ENCODE measurements at places on chromosomes 13 and 19.

- DNase-seq, result no peak
Measured at GRCh38 chr13:108496362-108497210, 132.8 kb upstream of the MYO16 start.

- peak; percentile 71 for DNase-seq
Measured at GRCh38 chr19:1465191-1466016, 13.6 kb downstream of the C19orf25 start.

DNA sequence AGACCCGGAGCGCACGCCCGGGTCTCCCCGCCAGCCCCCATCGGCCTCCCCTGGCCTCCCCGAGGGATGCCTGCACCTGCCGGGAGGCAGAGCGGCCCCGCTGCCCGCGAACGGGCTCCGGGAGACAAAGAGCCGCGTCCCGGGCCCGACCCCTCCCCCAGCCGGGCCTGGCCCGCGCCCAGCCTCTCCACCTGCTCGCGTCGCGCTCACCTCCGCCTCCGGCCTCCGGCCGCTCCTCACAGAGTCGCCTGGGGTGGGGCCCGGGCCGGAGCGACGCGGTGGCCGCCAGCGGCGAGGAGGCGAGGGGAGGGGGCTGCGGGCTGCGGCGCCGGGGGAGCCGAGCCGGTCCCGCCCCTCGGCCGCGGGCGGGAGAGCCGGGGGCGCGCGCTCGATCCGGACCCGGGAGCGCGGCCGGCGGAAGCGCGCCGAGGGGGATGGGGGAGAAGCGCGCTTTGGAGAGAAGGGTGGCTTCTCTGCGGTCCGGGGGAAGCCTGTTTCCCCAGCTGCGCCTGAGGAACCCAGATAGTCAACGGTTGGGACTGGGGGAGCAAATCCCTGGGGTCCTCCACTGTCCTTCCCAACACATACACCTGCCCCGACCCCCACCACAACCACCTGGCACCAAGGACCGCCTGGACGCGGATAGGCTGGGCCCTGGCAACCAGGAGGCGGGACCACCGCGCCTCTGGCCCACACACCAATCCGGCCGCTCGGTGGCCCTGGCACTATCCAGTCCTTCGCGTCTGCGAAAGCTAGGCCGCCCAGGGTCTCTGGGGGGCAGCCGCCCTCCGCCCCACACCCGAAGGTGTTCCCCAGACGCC lies at the start of gene PRR36:
PRR36 (minus strand) TSS at position 315 of the 821 bp plus-strand sequence. CDS start 701 bp downstream, outside the sequence.
- DNase-seq, result no peak

DNA sequence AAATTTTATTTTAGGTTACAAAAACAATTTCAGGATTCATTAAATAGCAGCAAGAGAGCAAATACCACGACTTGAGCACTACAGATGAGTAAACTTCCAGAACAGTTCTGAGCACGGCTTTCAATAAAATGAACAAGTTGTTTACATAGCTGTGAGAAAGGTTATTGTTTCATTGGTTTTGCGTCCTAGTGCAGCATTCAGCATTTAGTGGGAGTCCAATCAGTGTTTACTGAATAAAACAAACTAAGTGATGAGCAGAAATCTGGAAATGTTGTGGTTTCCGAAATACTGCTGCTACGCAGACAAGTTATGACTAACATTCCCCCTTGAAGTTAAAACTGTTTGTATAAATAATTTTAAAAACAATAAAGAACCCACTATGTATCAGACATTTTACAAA lies 251.5 kb upstream of the STARD13 start:
- no peak for DNase-seq

DNA sequence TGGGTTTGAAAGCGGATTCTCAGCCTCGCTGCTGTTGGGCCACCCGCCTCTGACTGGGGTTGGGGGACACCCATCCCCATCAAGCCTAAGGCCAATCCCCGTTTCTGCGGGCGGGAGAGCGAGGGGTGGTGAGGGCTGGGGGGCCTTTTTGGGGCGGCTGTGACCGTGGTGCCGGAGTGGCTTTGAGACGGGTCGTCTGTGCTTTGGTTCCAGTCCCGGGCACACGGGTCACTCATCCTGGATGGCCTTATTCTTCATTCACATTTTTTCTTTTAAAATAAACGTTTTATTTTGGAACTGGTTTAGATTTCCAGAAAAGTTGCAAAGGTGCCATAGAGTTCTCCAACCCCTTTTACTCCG lies 1.6 kb downstream of the ZNRF4 start:
- DNase-seq, result no peak

DNA sequence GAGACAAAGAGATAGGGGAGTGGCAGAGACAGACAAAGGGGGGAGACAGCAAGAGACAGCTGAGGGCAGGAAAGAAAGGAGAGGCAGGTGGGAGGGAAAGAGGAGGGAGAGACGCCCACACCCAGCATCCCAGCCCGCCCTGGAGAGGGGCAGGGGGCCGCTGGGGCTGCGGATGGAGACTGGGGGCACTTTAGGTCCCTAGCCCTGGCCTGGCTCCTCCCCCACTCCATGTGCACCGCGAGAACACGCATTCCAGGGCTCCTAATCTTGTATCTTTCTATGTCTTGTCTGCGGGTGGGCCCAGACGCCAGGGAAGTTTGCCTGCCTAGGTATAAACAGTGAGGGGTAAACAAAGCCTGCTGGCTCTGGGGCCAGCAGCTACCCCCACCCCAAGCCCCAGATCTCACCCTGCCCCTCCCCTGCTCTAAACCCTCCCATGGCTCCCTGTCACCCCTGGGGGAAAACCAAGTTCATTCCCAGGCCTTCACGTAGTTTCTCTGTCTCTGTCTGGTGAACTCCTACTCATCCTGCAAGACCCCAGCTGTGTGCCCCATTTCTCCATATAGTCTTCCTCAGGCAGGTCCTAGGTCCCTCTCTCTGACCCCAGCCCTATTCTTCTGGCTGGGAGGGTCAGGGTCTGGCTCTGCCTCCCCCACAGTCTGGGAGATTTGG lies 5.7 kb downstream of the TLE5 start:
- DNase-seq, result no peak

Data from activated CD8-positive, alpha-beta memory T cell treated with anti-CD3 and anti-CD28 coated beads, Interleukin-2, amount 50 U/mL, for 48 hours (primary cell).